ENCODE measurements at places on chromosomes 1 and 21. TPM values are rescaled to one million over a fixed set of nuclear protein-coding genes. Genes with fewer than 3 reads are reported as not detected.

The XCL2 gene
- not detected for total RNA-seq

DNA sequence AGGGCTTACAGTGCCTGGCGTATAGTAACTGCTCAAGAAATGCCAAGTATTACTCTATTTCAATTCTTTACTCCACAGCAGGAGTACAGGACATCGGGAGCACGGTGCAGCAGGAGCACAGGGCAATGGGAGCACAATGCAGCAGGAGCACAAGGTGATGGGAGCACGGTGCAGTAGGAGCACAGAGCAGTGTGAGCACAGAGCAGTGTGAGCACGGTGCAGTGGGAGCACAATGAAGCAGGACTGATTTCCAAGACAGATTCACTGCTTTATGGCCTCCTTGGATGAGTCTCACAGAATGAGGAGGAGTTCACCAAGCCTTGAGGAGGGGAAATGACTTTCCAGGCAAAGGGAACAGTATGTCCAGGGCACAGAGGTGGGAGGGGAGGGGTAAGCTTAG, 5.0 kb upstream of the PAQR7 start:
- no peak for DNase-seq

- no peak for DNase-seq
Measured at GRCh38 chr1:119758584-119758983, 10.1 kb downstream of the HMGCS2 start.

DNA sequence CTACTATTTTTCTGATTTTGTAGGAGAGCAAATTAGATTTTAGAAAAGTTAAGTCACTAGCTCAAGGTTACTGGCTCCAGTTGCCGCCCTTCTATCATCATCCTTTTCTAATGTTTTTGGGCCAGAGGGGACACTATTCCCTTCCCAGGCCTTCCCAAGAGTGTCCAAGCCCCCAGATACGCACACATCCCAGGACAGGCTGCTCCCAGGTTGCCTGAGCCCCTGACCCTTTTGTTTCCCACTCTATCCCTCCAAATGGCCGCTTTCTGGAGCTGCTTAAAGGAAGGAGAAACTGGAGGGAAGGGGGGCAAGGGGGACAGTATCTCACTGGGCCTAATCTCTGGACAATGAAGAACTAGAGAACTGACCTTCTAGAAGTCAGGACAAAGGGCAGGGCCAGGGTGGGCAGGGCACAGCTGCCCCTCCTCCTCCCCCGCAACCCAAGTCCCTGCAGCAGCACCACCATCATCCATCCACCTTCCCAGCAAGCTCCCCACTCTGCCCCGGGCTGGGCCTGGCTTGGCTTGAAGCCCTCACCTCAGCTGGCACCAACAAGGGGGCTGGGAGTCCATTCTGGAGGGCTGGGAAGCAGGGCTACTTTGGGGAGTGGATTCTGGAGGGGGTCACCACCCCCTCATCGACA, 1.1 kb upstream of the MAP7D1 start:
- DNase-seq: no peak

The OR2M3 gene
- not detected for total RNA-seq

The HSPB7 gene
- 4.1 TPM for total RNA-seq

All from esophagus squamous epithelium (tissue), 5 donors.